GM12878 (cell line): ENCODE measurements at places on chromosomes 1 and 21. TPM values are rescaled to one million over a fixed set of nuclear protein-coding genes. Genes with fewer than 3 reads are reported as not detected.

DNA sequence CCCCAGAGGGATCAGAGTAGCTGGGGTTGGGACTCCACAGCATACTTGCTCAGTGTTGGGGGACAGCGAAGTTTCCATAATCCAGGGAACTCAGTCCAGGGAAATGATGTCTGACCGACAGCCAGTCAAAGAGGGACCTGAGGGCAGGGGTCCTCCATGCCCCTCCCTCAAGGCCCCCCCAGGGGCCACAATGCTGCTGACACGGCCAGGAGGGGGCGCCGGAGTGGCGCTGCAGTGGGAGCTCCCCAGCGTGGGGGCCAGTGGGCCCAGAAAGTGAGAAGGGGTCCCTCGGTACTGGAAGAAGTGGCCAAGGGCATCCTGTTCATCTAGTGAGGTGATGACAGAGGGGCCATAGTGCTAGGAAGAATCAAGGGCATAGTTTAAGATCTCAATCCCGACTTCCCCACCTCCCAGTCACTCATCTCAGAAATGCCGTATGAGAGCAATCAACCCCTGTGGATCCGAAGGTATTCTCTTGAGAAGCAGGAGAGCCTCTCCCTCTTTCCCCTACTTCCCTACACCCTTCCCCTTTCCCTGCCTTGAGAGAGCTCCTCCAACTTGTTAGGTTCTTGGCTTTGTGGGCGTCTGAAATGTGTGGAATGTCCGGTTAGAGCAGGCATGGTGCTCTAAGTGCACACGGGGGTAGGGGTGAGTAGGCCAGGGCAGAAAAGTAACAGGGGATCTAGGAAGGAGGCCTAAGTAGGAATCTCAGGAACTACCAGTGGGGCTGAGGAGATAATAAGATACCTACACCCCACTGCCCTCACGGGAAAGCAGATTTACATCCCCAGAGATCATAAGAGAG, 4.1 kb downstream of the NUDT17 start:
- H3K27me3 ChIP-seq, result no peaks in the 10 kb centered on the region
- H3K27ac ChIP-seq, result no peak overlapping the region
- H3K4me3 ChIP-seq, result no peak overlapping the region
- DNase-seq, result no peak
- H3K36me3 ChIP-seq, result peaks cover 16% of the 10 kb centered on the region

DNA sequence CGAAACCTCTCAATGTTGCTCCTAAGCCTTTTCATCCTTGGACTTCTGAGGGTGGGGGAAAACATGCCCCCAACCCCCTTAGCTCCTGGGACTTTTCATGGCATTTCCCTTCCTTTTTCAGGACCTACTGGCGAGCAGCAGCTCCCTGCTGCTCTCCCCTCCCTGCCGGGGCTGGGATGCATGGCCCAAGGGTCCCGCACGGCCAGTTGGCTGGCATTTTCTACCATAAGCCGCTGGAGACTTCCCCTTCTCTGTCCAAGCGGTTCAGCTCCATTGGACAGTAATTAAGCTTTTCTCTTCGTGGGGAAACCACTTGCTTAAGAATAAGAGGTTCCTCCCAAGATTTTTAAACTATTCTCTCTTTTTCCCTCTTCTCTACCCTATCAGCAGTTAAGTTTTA, 52.8 kb downstream of the FCRL5 start:
- no peak for DNase-seq
- no peaks in the 10 kb centered on the region for H3K36me3 ChIP-seq
- no peak overlapping the region for H3K4me3 ChIP-seq
- no peak overlapping the region for H3K27ac ChIP-seq
- no peaks in the 10 kb centered on the region for H3K27me3 ChIP-seq

- no peak overlapping the region for H3K4me3 ChIP-seq
- H3K36me3 ChIP-seq, result no peaks in the 10 kb centered on the region
- H3K27me3 ChIP-seq, result no peaks in the 10 kb centered on the region
Observed at GRCh38 chr1:104592926-104593325, 843.2 kb downstream of the AMY1C start.

The ANGPTL3 gene
- 0.15 TPM in 1 of 2 replicates, not detected in the other for total RNA-seq

The OR14K1 gene
- not detected in 2 replicates for total RNA-seq

The DTL gene
- 48.0 and 55.1 TPM in 2 replicates for total RNA-seq

- peaks cover 3% of the 10 kb centered on the region; the same call in 1 of the 2 replicates for H3K4me1 ChIP-seq
- H3K27me3 ChIP-seq, result no peaks in the 10 kb centered on the region
- H3K4me3 ChIP-seq, result no peak overlapping the region
- H3K27ac ChIP-seq, result no peak overlapping the region
- H3K36me3 ChIP-seq, result no peaks in the 10 kb centered on the region
Observed at GRCh38 chr21:38798481-38798882, 7.2 kb upstream of the ETS2 start.

GRCh38 chr21:35520302-35520701, 471.2 kb upstream of the RUNX1 start:
- no peaks in the 10 kb centered on the region for H3K27me3 ChIP-seq
- H3K4me3 ChIP-seq, result no peak overlapping the region
- H3K36me3 ChIP-seq, result no peaks in the 10 kb centered on the region
- no peak for DNase-seq
- no peak overlapping the region for H3K27ac ChIP-seq

GRCh38 chr21:41604583-41605041, 96.7 kb upstream of the TMPRSS2 start:
- H3K36me3 ChIP-seq, result no peaks in the 10 kb centered on the region
- DNase-seq, result no peak
- peaks cover 6% of the 10 kb centered on the region; the same call in 1 of the 2 replicates for H3K4me1 ChIP-seq

- no peaks in the 10 kb centered on the region for H3K27me3 ChIP-seq
- H3K27ac ChIP-seq, result no peak overlapping the region
- no peaks in the 10 kb centered on the region for H3K36me3 ChIP-seq
- no peaks in the 10 kb centered on the region for H3K4me1 ChIP-seq
Observed at GRCh38 chr21:17570786-17571185, 41.9 kb downstream of the BTG3 start.

- no peaks in the 10 kb centered on the region for H3K36me3 ChIP-seq
- H3K4me3 ChIP-seq, result no peak overlapping the region
- no peaks in the 10 kb centered on the region for H3K4me1 ChIP-seq
- no peaks in the 10 kb centered on the region for H3K27me3 ChIP-seq
- no peak overlapping the region for H3K27ac ChIP-seq
Observed at GRCh38 chr1:5793516-5793915, 198.7 kb downstream of the NPHP4 start.

The ZNF692 gene
- 41.3 and 45.3 TPM in 2 replicates for total RNA-seq

DNA sequence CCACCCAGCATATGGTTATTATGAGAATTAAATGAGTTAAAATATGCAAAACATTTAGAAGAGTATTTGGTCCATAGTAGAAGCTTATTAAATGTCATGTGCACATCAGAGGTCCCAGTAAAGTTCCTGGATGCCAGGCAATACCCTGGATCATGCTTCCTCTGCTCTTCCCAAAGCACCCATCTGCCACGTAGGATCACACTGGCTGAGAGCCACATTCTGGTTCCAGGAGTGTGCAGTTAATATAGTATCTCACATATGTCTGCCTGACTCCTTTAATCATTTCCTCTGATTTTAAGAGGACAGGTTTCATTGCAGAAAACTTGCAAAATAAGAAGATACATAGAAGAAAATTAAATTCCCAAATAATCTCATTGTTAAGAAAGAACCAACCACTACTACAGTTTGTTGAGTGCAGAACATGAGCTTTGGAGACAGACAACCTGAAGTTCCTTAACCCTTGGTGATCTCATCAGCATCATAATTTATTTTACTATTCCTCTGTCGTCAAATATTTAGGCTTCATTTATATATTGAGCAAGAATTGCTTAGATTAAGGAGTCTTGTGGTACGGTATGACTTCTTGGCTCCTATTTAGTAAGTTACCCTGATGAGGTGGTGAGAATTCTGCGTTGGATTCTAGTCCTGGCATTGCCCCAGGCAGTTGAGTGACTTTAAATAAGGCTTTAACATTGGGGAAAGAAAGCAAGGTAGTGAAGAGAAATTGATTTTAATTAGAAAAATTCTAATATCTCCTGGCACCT, 12.3 kb downstream of the SGIP1 start:
- H3K27ac ChIP-seq, result no peak overlapping the region
- H3K4me3 ChIP-seq, result no peak overlapping the region
- no peaks in the 10 kb centered on the region for H3K27me3 ChIP-seq
- no peak for DNase-seq
- H3K4me1 ChIP-seq, result no peaks in the 10 kb centered on the region

The JAM2 gene
- 6.7 and 9.6 TPM in 2 replicates for total RNA-seq

The PRAMEF33 gene
- total RNA-seq, result not detected in 2 replicates

- H3K4me3 ChIP-seq, result no peak overlapping the region
- H3K4me1 ChIP-seq, result peaks cover 47% of the 10 kb centered on the region
- peak overlapping the region; percentile 85 for H3K27ac ChIP-seq
- H3K27me3 ChIP-seq, result no peaks in the 10 kb centered on the region
- H3K36me3 ChIP-seq, result peaks cover 3% of the 10 kb centered on the region
- peak; percentile 92 for DNase-seq
Observed at GRCh38 chr1:84969489-84970250, 27.2 kb downstream of the MCOLN2 start.

DNA sequence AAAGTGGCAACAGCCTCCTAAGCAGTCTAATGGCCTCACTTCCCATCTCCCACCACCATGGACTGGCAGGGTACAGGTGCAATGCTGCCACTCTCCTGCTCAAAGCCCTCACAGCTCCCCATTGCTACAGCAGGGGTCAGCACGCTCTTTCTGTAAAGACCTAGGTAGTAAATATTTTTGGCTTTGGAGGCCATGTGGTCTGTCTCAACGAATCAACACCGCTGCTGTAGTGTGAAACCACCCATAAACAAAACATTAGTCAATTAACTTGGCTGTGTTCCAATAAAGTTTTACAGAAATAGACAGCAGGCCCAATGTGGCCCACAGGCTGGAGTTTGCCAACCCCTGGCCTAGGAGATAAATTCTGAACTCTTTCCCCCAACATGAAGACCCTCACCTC, 44.6 kb upstream of the TMEM125 start:
- H3K4me3 ChIP-seq, result no peak overlapping the region
- peaks cover 17% of the 10 kb centered on the region for H3K36me3 ChIP-seq
- no peak overlapping the region for H3K27ac ChIP-seq
- H3K27me3 ChIP-seq, result no peaks in the 10 kb centered on the region
- DNase-seq, result no peak

DNA sequence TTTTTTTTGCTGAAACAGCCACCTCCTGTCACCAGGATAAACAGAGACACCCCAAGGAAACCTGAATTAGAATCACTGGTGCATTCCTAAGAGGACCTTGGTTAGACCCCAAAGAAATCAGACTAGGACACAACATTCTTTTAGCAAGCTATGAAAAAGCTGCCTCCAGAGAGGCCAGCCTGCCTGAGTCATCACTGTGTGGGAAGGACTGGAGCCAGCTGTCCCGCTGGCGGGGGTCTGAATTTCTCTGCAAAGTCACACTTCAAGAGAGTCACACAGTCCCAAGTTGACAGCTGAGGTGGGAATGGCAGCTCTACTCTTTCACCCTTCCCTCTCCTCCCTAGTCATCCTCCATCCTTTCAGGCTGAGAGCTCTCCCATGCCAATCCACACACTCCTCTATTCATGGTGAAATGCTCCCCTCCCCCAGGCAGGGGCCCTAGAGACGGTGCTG, 405.0 kb upstream of the POU3F1 start:
- no peak overlapping the region for H3K4me3 ChIP-seq
- no peaks in the 10 kb centered on the region for H3K4me1 ChIP-seq
- H3K36me3 ChIP-seq, result no peaks in the 10 kb centered on the region

The TFF2 gene
- total RNA-seq, result not detected in 2 replicates

GRCh38 chr1:154983776-154984466, 777 bp downstream of the FLAD1 start:
- H3K4me3 ChIP-seq, result peak overlapping the region; percentile 96
- DNase-seq, result no peak
- H3K27ac ChIP-seq, result peak overlapping the region; percentile 52
- no peaks in the 10 kb centered on the region for H3K27me3 ChIP-seq
- H3K36me3 ChIP-seq, result peaks cover 12% of the 10 kb centered on the region

The TCP10L gene
- 0.35 TPM in 1 of 2 replicates, not detected in the other for total RNA-seq

DNA sequence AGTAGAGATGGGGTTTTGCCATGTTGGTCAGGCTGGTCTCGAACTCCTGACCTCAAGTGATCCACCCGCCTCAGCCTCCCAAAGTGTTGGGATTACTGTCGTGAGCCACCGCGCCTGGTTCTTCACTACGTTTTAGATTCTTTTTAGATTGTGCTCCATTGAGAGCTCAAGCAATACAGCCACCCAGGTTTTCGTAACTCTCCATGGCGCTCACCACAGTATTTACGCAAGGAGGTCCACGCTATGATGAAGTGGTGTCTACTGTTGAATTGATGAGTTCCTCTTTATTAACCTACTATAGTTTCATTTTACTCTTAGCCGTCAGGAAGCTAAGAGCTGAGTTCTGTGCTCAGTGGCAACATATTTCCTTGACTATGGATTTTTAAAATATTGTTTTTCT, 1.8 kb upstream of the KIF1B start:
- no peak overlapping the region for H3K27ac ChIP-seq
- no peak overlapping the region for H3K4me3 ChIP-seq
- no peaks in the 10 kb centered on the region; the same call in 1 of the 2 replicates for H3K4me1 ChIP-seq
- no peak for DNase-seq
- H3K27me3 ChIP-seq, result no peaks in the 10 kb centered on the region

DNA sequence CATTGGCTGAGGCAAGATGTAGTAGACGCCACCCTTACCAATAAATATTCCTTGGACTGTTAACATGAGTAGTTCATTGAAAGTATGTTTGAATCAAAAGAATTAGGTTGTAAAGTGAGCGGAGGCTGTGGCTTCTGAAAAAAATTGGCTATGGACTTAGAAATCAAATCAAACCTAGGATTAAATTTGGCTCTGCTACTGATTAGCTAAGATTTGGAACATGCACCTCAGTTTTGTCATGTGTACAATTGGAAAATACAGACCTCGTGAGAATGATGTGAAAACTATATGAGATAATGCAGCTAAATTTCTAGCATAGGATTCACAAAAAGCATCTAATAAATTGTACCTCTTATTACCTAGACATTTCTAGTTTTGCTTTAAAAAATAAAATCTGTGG, 85.3 kb upstream of the USP25 start:
- H3K4me3 ChIP-seq, result no peak overlapping the region
- DNase-seq, result no peak
- H3K36me3 ChIP-seq, result no peaks in the 10 kb centered on the region
- H3K27me3 ChIP-seq, result no peaks in the 10 kb centered on the region
- H3K4me1 ChIP-seq, result no peaks in the 10 kb centered on the region
- no peak overlapping the region for H3K27ac ChIP-seq

DNA sequence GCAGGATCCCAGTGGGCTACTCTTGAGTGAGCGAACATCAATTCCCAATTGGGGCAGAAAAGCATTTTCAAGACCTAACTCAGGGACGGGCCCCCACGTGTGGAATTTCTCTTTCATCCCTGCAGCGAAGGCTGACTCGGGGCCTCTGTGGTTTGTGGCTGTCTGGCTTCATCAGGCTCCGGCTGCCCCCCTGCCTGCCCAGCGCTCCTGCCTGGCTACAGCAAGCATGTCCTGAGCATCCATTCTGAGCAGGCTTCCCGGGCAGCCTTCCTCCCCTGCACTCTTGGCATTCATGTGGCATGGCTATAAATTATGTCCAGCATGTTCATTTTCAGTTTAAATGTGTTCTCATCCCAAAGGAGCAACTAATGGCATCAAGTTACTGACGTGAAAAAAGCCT, 588.1 kb downstream of the KIF26B start:
- DNase-seq, result no peak
- no peaks in the 10 kb centered on the region for H3K36me3 ChIP-seq
- H3K4me3 ChIP-seq, result no peak overlapping the region
- H3K27me3 ChIP-seq, result no peaks in the 10 kb centered on the region
- H3K27ac ChIP-seq, result no peak overlapping the region
- H3K4me1 ChIP-seq, result no peaks in the 10 kb centered on the region
